NCI-H1436 (cell line): ENCODE measurements at places on chromosomes 2 and 18.

GRCh38 chr18:68435581-68435980 is 279.3 kb downstream of the TMX3 start:
- DNase-seq: no peak

GRCh38 chr2:169716238-169716886 is 17.3 kb upstream of the KLHL23 start:
- DNase-seq: no peak

DNA sequence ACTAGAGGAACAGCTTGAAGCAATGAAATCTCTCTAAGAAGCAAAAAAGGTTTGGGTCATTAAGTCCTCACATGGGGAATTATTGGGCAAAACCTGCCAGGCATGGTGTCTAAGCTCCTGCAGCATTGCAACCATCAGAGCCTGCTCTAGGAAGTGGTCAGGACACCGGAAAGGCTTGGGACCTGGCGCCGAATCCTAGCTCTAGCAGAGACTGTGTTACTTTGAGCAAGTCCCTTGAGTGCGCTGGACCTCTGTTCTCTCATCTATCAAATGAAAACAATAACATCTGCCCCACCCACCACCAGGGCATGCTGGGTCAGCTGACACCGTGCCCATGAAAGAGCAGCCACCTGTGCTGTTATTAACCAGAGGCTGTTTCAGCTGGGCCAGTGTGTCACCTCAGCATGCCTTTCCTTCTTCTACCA is 6.3 kb downstream of the TMEM127 start:
- no peak for DNase-seq

DNA sequence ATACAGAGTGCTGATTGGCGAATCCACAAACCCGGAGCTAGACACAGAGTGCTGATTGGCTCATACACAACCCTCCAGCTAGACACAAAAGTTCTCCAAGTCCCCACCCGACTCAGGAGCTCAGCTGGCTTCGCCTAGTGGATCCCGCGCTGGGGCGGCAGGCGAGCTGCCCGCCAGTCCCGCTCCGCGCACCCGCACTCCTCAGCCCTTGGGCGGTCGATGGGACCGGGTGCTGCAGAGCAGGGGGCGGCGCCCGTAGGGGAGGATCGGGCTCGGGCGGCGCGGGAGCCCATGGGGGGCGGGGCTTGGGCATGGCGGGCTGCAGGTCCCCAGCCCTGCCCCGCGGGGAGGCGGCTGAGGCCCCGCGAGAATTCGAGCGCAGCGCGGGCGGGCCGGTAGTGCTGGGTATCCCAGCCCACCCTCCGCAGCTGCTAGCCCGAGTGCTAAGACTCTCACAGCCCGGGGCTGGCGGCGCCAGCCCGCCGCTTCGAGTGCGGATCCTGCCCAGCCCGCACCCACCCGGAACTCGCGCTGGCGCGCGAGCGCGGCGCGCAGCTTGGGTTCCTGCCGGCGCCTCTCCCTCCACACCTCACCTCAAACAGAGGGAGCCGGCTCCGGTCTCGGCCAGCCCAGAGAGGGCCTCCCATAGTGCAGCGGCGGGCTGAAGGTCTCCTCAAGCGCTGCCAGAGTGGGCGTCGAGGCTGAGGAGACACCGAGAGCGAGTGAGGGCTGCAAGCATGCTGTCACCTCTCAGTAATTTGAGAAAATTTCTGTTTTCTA is 75.5 kb upstream of the ATP5MC3 start:
- no peak for DNase-seq

- DNase-seq: no peak
These were observed 45.7 kb upstream of the STK17B start for GRCh38 chr2:196217116-196217515.

DNA sequence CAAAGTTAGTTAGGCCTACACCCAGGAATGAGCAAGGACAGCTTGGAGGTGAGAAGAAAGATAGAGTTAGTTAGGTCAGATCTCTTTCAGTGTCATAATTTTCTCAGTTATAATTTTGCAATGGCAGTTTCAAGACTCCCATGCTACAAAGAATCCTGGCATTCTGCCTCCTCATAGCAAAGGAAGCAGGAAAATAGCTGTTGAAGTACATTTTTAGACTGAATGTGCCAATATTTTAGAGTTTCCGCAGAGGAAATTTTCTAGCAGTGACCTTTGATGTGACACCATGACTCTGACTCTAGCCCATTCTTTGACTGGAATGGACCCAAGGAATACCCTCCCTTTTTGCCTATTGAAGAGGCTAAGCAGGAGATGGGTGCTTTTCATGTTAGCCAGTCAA is 371.7 kb downstream of the PIK3C3 start:
- DNase-seq: no peak

GRCh38 chr2:152468899-152469692 is 134.1 kb downstream of the FMNL2 start:
- DNase-seq: peak; percentile 88

GRCh38 chr2:240216167-240216566 is 75.7 kb upstream of the OTOS start:
- DNase-seq: no peak

- DNase-seq: no peak
These were observed 9.5 kb downstream of the HS1BP3 start for GRCh38 chr2:20641123-20641985.

GRCh38 chr18:35511428-35511827 is 13.7 kb upstream of the INO80C start:
- no peak for DNase-seq

- no peak for DNase-seq
These were observed 370 bp downstream of the KLHL29 start for GRCh38 chr2:23385351-23385747.

DNA sequence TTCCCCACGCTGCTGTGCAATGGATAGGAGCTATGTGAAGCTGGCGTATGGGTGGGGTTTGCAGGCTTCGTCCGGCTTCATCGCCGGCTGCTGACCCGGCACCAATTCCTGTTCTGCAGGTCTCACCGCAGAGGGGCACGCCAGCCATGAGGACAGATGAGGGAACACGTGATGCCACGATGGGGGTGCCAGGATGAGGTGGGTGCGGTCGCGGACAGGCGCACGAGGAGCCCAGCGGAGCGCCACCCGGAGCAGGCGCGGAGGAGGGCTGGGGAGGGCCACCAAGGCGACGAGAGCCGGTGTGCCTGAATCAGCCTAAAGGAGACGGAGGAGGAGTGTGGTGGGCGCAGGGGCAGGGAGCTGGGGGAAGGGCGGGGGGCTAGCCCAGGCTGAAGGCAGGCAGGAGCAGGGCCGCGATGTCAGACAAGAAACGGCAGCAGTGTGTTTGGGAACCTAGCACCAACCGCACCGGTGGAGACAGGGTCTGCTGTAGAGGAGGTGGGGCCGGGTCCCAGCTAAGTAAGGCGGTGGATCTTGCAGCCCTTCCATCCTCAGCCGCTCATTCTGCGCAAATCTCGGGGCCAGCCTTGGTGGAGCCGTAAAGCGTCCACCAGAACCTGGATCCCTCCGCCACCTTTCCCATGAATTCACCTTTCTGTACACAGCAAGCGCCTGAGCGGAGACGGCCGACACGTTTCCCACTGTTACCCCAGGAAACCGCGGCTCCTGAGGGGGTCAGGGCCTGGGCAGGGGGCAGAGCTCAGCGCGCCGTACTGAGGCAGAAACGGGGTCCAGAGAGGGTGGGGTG is 17.0 kb upstream of the CD8A start:
- peak; percentile 26 for DNase-seq

DNA sequence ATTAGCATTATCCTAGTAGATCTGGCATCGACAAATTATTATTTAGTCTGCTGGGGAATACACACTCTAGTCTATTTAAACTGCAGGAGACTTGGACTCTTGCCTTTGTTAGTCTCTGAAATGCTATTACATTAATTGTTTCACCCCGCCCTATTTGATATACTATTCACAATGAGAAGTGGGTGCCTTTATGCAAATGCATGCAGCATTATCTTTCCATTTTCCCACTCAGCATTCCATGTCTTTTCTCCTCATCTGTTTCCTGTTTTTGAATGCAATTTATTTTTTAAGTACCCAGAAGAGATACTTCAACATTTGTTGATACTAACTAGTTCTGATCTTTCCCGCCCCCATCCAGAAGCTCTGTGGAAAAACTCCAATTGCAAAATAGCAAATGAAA is 395.3 kb upstream of the NXPH2 start:
- no peak for DNase-seq

DNA sequence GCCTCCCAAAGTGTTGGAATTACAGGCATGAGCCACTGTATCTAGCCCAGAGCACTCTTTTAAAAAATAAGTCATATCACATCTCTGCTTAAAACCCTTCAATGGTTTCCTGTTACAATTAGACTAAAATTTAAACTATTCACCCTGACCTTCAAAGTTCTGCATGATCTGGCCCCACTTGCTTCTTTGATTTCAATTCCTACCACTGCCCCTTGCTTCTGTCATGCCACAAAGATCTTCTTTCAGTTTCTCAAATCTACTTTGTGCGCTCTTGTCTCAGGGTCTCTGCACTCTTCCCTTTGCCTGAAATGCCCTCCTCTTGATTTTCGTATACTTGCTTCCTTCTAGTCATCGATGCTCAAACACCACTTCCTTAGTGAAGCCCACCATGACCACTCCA is 213.0 kb downstream of the TMEM247 start:
- no peak for DNase-seq

GRCh38 chr2:100959225-100959880 is 42.7 kb upstream of the RPL31 start:
- DNase-seq: no peak

GRCh38 chr2:224025874-224026273 is 13.2 kb downstream of the SERPINE2 start:
- DNase-seq: no peak

DNA sequence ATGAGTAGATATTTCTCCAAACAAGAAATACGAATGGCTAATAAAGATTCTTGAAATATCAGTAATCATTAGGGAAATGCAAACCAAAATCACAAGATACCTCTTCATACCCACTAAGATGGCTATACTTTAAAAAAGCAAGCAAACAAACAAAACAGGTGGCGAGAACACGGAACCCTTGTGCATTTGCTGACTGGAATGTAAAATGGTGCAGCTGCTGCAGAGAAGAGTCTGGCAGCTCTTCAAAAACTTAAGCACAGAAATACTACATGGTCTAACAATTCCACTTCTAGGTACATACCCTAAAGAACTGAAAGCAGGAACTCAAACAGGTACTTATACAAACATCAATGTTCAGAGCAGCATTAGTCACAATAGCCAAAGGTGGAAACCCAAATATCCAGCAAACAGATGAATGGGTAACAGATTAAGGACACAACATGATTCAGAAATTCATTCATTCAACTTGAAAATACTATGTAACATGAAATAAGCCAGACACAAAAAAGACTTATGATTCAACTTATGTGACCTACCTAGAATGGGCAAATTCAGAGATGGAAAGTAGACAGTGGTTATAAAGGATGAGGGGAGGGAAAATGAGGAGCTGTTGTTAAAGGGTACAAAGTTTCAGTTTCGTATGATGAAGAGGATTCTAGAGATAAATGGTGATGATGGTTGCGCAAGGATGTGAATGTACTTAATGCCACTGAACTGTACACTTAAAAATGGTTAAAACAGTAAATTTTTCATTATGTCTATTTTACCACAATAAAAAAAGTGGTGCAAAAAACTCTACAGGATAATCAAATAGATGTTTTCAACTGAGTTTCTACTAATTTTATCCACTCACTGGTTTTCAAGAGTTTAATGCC is 26.9 kb upstream of the GPR75 start:
- no peak for DNase-seq
